ENCODE measurements at places on chromosomes 7 and 10.
A peak's percentile ranks its signal among the peaks of the same experiment; 100 is the strongest.

- DNase-seq, result no peak
Observed at GRCh38 chr10:78403781-78404180, 370.1 kb downstream of the RPS24 start.

GRCh38 chr7:130875265-130875741, 141.3 kb upstream of the KLF14 start:
- peak; percentile 57 for DNase-seq

GRCh38 chr7:90594751-90595317, 1.3 kb upstream of the CDK14 start:
- DNase-seq, result peak; percentile 61

DNA sequence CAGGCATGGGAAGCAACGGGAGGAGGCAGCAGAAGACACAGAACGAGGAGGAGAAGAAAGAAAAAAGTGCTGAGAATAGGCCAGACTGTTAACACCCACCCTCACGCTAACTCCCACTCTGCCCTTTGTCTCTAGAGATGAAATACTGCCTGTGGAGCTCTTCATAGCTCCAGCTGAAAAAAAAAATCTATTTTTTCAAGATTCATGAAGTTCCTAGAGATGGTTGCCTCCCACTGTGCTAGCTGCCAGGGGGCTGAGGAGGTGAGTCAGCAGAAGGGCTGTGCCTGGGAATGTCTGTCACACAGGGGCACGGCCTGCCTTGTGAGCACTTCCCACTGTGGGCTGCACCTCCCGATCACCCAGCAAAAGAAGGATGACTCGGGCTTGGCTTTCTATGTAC, 144.5 kb downstream of the RNF216 start:
- no peak for DNase-seq

DNA sequence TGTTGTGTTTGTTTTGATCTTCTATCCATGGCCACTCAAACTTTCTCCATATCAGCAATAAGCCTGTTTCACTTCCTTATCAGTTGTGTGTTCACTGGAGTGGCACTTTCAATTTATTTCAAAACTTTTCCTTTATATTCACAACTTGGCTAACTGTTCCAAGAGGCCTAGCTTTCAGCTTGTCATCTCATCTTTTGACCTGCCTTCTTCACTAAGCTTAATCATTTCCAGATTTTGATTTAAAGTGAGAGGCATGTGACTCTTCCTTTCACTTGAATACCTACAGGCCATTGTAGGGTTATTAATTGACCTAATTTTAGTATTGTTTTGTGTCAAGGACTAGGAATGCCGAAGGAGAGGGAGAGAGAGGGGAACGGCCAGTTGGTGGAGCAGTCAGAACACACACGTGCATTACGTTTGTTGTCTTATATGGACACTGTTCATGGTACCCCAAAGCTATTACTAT, 5.5 kb upstream of the GNAT3 start:
- no peak for DNase-seq

Data from iPS DF 6.9 (cell line).